ENCODE measurements at places on chromosomes 2 and 18.

DNA sequence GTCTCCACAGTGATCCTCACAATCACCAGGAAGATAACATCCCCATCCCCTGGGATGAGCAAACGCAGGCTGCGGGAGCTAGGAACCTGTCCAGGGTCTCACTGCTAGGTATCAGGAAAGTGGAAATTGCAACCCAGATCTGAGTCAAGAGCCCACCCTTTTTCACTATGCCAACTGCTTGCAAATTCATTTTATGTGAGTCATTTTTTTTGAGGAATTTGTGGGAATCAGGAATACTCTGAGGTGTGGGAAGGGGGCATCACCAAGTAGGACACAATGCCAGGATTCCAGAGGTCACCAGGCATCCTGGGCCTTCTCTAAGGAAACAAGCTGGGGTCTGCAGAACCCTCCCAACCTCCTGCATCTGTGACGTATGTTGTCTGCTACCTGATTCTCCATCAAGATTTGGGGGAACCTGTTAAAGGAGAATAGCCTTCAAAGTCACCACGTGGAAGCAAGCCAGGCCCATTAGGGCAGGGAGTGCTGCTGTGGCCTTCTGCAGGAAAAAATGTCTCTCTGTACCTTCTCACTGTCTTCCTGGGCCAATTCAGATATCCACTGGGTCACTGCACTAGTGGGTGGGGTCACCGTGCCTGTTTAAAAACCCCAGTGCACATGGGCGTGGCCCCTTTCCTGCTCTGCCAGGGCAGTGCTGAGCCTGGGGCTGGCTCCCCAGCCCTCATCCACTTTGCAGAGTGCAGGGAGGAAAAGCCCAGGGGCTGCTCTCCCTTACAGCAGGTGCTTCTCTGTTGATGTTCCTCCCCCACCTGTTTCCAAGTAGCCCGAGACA, 50.2 kb downstream of the MCFD2 start:
- no peak for DNase-seq

DNA sequence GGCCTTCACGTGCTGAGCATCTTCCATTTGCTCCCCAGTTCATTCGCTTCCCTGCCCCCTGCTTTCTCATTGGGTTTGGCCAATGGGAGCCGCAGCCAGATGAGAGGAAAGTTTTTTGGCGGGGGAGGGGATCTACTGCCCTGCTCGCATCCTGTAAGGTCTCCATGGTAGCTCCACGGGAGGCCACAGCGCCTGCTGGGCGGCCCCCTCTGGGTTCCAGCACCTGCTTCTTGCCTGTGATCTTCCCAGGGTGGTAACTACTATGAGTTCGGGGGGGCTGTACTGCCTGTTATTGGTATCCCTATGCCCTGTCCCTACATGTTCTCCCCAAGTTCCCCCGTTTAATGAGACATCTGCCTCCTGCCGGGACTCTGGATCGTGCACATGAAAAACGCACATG, 57.2 kb downstream of the INPP5D start:
- no peak for DNase-seq

DNA sequence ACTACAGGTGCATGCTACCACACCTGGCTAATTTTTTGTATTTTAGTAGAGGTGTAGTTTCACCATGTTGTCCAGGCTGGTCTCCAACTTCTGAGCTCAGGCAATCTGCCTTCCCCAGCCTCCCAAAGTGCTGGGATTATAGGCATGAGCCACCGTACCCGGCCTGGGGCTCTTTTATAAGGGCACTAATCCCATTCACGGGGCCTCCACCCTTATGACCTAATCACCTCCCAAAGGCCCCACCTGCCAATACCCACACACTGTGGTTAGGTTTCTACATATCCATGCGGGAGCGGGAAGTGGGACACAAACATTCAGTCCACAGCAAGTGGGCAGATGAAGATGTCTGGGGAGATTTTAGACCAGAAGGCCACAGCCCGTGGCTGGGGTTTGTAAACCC, 164.7 kb upstream of the SH3BP4 start:
- no peak for DNase-seq

- no peak for DNase-seq
These were observed 54.6 kb downstream of the CPO start for GRCh38 chr2:206993964-206994363.

DNA sequence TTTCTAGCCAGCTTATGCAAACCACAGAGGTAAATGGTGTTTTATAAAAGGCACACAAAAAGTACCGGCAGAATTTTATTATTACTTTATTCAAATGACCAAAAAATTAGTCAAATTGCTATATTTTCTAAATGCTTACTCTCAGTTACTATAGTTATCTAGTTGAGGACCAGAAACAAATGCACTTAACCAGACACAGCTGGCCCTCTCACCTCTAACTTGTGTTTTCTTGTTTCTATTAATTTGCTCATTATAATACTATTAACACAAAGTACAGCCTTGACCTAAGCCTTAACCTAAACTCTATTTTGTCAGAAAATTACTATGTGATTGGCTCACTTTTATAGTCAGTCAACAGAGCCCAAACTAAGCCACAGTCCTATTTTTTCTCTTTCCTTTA, 26.2 kb downstream of the OLA1 start:
- no peak for DNase-seq

GRCh38 chr18:66630831-66631230, 26.9 kb upstream of the CDH19 start:
- DNase-seq, result no peak

- DNase-seq, result peak; percentile 35
These were observed 781 bp upstream of the SLC5A6 start for GRCh38 chr2:27212626-27213471.

DNA sequence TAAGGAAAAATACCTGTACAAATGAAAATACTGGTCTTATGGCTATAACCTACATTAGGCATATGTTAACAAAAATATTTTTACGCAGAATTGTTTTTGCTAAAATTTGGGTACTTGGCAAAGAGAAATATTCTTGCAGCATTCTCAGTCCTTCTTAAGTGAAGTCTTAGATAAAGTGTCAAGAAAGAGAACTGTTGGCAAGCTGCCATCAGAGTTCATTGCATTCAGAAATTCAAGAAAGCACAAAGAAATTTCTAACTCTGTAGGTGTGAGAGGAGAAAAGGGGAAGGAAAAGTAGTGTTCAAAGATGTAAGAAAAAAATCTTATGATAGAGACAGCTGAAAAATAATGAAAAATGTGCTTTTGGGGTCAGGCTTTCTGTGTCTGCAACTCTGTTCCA, 86.7 kb downstream of the IRS1 start:
- DNase-seq, result no peak

DNA sequence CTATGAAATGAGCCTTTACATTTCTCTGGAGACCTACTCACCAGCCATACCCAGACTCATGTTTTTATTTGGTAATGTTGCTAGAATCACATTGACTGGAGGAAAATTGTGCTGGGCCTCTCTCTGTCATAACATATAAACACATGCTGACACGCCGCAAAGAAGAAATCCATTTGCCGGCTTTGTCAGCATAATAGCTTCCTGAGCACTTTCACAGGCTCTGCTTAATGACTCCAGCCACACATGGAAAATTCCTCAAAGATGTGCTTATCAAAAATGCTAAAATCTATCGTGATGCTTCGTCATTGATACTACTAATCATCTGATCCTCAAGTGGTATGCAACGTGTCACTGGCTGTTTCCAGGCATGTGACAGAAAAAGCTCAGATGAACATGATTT, 63.1 kb downstream of the RND3 start:
- peak; percentile 15 for DNase-seq

DNA sequence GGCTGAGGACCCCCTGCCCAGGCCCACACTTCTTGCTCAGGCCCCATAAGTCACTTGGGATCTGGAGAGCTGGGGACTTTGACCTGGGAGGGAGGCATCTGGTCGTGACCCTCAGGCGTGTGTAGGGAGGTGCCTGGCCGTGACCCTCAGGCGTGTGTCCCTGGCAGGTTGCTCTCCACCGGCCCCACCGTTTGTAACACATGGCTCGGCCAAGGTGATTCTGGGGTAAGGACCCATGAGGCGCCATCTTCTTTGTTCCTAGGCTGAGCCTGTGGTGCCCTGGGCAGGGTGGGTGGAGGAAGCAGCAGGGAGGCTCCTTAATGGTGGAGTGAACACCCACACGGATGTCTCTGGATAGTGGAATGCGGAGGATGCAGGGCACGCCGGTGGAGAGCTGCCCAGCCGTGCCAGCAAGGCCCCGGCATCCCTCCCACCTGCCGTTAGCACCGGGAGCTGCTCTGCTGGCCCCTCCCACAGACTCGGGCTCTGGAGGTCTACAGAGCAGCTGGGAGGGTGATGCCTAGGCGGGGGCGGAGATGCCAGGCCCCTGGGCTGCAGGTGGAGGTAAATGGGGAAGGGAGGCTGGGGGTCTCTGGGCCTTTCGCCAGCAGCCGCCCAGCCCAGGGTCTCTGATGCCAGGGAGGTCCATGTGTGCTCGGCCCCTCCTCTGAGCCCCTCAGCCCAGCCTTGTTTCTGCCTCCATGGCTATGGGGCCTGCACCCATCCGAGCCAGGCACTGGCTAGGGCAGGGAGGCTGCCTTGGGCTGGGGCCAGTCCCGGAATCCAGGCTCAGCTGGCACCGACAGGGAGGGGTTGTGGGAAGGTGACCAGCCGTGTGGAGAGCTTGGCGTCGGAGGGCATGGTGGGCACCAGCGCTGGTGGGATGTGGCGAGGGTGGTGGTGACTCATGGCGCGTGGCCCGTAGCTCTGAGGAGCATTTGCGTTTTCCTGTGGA, 1.1 kb upstream of the GAL3ST2 start:
- DNase-seq, result no peak

DNA sequence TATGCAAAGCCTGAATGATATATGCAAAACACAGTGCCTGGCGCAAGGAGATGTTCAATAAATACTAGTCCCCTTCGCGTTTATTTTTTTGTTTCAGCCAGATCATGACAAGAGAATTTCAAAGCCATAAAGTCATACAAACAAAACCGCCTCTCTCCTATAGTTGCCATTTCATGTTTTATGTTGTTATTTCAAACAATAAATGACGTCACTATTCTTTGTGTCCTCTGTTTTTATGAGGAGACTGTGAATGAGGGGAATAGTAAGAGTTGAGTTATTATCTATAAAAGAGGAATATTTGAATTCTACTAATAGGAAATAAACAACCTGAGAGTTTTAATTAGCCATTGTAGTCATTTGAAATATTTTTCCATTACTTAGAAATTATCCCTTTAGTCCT, 464.5 kb downstream of the THSD7B start:
- DNase-seq, result no peak

GRCh38 chr2:172710584-172711047, 25.0 kb upstream of the RAPGEF4 start:
- DNase-seq, result peak; percentile 83

Measured in fibroblast of skin of scalp (primary cell).